ENCODE measurements at places on chromosomes 7 and 10.

- DNase-seq, result no peak
These were observed 40.0 kb upstream of the TM9SF3 start for GRCh38 chr10:96626795-96627194.

DNA sequence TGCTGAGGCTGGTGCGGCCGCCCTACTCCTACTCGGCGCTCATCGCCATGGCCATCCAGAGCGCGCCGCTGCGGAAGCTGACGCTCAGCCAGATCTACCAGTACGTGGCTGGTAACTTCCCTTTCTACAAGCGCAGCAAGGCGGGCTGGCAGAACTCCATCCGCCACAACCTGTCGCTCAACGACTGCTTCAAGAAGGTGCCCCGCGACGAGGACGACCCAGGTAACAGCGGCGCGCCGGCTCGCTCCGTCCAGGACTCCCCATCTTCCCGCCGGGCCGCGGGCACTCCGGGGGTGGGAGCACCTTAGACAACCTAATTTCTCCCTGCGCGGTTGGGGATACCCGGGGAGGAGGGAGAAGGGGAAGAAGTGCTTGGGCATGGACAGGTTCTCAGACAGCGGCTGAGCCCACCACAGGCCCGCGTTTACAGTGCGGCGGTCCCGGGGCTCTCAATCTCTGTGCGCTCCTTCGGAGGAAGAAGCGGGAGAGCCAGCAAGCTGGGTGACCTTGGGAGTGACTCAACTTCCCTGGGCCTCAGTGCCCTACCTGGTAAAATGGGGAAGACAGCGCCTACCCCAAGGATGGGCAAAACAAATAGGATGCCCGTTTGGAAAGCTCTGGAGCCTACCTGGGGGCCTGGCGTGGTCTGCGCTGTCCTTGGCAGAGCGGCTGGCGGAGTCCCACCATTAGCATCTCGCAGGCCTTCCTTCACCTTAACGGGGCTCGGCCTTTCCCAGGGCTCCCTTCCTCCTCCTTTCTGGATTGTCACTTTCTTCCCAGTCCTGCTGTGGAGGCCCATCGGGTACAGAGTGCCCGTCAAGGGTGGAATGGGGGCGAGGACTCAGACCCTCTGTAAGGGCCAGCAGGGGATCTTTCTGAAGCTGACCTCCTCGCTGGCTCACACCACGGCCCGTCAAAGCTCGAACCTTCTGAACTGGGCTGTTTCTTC, 852 bp downstream of the FOXI2 start:
- no peak for DNase-seq

DNA sequence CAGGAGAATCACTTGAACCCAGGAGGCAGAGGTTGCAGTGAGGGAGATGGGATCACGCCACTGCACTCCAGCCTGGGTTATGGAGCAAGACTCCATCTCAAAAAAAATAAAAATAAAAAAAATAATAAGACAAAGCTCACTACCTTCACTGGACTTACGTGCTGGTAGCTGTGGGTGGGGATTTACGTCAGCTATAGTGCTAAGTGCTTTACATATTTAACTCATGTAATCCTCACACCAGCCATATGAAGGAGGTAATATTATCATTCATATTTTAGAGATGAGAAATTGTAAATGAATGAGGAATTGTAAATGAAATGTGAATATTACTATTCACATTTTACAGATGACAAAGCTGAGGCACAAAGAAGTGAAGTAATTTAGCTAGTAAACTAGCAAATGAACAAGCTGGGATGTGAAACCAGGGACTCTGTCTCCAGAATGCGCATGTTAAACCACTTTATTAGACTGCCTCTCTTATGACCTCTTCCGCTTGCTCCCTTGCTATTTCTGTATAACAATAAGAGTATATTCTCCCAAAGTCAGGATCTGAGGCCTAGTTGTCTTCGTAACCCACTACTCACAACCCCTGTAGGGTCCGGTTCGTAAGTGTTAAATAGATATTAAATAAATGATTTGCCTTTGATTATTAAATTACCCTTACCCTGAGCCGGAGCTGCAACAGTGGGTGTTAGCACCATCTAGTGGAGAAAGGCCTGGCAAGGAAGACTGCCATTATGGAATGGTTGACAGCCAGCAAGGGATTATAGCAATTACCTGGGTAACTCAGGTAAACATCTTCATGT, 70.2 kb downstream of the HTR7 start:
- DNase-seq, result no peak

GRCh38 chr7:74214816-74215630, 5.2 kb downstream of the LAT2 start:
- no peak for DNase-seq

GRCh38 chr10:111076682-111077478, at the start of gene ADRA2A:
TSS of gene ADRA2A (plus strand) at chr10:111077029. CDS start at chr10:111077997, 968 bp downstream.
- DNase-seq, result no peak

GRCh38 chr7:130154501-130155317, 50.5 kb downstream of the TMEM209 start:
- DNase-seq, result no peak

DNA sequence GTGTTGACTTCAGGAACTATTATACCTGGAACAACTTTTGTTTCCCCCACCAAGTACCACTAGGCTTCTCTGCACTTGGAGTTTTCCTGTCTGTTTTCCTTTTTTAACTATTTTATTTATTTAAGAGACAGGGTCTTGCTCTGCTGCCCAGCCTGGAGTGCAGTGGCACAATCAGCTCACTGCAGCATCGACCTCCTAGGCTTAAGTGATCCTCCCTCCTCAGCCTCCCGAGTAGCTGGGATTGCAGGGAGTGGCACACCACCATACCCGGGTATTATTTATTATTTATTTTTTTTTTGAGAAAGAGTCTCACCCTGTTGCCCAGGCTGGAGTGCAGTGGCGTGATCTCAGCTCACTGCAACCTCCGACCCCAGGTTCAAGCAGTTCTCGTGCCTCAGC, 2.1 kb upstream of the GIGYF1 start:
- DNase-seq, result no peak

DNA sequence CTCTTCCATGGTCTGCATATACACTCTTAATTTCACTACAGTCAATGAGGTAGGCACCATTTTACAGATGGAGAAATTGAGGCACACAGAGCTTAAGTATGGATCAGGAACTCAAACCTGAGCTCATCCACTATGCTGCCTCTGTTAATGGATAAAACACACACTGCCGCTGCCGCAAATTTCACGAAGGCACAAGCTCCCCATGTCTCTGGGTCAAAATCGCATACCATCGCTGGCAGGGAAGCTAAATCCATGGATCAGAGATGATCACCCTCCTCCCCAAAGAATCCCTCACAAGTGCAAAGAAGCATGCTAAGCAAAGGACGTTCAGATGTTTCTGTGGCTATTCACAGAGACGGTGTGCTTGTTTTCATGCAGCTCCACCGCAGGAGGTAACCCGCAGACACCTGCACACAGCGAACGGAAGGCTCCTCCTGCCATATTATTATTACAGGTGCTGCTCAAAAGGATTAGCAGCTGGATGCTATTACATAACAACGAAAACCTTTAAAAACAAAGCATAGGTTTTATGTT, 109.3 kb downstream of the UBE2H start:
- DNase-seq, result no peak

DNA sequence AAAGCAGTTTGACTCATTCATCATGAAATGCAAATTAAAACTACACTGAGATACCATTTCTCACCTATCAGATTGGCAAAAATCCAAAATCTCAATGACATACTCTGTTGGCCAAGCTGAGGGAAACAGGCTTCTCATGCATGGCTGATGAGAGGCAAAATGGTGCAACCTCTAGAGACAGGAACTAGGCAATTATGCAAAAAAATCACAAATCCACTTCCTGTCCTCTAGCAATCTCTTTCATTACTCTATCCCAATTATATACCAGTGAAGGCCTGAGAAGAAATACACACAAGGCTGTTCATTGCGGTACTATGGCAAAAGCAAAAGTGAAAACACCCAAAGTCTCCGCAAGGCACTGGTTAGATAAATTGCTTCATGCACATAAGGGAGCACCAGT, 25.9 kb upstream of the PTPRN2 start:
- no peak for DNase-seq

- DNase-seq, result no peak
These were observed 129.5 kb downstream of the OAT start for GRCh38 chr10:124288928-124289850.

GRCh38 chr10:65196111-65196510, 1674.9 kb downstream of the REEP3 start:
- no peak for DNase-seq

DNA sequence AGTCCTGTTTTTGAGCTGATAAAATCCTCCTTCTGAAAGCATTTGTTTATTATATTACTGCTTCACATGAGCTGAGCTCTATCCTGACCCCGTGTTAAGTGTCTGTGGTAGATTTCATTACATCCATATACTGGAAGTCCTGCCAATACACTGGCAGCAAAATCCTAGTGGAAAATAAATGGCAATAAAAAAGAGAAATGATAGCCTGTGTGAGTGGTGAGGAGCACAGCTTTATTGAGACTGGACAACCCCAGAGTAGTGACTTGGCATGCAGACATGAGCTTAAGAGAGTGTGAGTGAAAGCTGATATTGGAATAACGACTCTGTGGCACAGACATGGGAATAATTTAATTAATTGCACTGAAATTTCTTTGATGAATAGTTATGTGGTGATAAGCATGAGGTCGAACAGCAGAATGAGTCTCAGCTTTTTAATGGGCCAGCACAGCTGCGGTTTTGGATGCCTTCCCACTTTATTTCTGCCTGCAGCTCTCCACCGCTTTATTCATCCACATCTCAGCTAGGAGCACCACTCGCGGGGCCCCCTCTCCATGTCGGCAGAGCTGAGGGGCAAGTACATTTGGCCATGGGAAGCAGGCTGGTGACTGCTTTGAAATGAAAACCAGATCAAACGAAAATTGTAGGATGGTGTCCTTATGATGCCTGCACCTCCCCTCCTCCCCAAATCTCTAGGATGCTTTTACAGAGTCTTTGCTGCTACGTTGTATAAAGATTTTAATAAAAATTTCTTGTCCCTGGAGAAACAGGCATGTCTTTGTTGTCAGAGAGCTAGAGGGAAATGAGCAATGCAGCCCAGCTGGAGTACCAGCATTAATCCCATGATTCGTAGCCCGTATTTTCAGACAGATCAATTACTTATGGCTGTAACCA, 494.3 kb downstream of the AUTS2 start:
- DNase-seq, result no peak

DNA sequence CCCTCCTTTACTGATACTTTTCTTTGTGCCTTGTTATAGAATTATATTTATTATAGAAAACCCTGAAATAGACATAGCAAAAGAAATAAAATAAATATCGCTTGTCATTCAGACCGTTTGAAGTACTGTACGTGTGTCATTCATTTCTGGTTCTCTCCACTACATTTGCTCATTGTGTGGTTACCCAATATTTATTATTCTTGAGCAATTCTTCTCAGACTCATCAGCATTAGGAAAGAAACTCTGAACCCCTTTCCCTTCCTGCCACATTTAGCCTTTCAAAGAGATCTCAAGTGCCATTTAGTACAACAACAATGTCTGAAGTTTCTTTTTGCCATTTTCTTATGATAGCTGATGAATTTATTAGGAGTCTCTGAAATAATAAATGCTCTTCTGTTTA, 154.1 kb downstream of the KIAA1217 start:
- DNase-seq, result no peak

DNA sequence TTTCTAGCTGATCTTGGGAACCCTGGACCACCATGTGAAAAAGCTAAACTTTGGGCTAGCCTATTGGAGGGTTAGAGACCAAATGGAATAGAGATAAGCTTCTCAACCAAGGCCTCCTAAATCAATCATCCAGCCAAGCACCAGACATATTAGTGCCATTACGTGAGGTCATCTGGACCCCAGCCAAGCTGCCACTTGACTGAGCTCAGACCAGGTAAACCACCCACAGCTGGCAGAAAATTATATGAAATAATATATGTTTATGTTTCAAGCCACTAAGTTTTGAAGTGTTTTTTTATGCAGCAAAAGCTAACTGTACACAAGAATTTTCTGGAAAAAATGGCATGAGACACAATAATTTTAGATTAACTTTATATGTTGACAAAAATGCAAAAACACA, 82.6 kb upstream of the PCGF5 start:
- no peak for DNase-seq

DNA sequence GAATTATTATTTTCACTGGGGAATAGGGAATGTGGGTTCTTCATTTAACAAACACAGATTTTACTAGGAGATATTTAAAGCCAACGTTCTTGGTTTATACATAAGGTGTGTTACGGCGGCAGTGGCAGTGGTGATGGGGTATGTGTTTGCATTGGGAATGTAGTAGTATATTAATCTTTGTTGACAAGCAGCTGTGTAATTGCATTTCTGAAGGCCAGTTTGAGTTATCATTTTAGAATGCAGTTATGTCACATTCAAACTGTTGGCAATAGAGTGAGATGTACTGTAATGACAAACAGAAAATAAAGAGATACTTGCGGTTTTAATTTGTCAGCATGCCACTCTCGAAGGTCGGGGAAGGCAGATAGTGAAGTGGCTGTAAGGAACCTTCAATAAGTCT, 628.6 kb upstream of the POM121L12 start:
- DNase-seq, result no peak

GRCh38 chr7:85150624-85151023, 36.2 kb downstream of the SEMA3D start:
- no peak for DNase-seq

- DNase-seq, result no peak
These were observed 515 bp downstream of the BEND7 start for GRCh38 chr10:13528123-13528874.

- no peak for DNase-seq
These were observed 79.0 kb upstream of the HABP2 start for GRCh38 chr10:113473851-113474250.

- no peak for DNase-seq
These were observed 5.8 kb upstream of the PRTFDC1 start for GRCh38 chr10:24958091-24958720.

- no peak for DNase-seq
These were observed 187.1 kb downstream of the NPSR1 start for GRCh38 chr7:34844936-34845665.

DNA sequence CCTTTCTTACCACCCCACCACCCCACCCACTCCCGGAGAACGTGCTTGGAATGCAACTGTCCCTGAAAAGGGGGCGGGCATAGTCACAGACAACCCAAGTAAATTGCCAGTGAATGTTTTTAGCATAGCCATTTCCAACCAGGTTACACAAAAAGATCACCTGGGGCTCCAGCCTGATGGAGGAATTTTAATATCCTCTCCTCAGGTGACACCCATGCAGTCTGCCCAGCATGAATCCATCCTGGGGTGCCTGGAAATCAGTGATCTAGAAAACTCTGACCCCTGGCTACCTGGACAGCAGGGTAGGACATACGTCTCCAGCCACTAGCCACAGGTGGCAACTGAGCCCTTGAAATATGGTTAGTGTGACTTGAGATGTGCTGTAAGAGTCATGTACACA, 61.1 kb downstream of the SORBS1 start:
- DNase-seq, result no peak

Data from stimulated activated naive CD4-positive, alpha-beta T cell (primary cell).